Fibroblast of the conjunctiva (primary cell): ENCODE measurements at places on chromosomes 6 and 20.

GRCh38 chr6:93571346-93571745, 152.0 kb upstream of the EPHA7 start:
- no peak for DNase-seq

DNA sequence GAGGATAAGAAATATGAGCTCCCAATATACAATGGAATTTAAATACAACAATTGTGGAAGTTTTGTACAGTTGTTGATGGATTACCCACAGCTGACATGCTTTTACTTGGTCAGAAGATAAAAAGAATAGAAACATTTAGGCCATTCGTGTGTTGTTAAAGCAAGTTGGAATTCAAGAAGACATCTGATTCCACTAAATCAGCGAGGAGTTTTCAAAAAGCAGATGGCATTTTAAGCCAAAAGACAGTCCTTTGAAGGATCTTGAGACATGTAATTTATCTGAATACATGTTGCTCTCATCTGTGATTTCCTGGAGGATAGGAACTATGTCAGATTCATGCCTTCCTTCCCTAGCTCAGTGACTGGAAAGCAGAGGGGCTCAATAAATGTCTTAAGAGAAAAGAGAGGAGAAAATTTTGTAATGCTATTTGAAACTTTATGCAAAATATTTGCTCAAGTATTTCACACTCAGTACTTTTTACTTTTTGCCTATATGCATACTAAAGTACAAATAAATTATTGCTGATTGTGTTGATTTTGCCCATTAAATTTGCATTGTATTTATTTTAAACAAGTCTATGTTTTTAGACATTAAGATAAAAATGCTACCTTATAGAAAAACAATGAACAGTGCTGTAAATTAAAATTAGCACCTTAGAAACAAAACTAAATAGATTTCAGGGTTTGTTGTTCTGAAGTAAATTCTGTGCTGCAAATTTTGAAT, 733.8 kb upstream of the FLRT3 start:
- no peak for DNase-seq

DNA sequence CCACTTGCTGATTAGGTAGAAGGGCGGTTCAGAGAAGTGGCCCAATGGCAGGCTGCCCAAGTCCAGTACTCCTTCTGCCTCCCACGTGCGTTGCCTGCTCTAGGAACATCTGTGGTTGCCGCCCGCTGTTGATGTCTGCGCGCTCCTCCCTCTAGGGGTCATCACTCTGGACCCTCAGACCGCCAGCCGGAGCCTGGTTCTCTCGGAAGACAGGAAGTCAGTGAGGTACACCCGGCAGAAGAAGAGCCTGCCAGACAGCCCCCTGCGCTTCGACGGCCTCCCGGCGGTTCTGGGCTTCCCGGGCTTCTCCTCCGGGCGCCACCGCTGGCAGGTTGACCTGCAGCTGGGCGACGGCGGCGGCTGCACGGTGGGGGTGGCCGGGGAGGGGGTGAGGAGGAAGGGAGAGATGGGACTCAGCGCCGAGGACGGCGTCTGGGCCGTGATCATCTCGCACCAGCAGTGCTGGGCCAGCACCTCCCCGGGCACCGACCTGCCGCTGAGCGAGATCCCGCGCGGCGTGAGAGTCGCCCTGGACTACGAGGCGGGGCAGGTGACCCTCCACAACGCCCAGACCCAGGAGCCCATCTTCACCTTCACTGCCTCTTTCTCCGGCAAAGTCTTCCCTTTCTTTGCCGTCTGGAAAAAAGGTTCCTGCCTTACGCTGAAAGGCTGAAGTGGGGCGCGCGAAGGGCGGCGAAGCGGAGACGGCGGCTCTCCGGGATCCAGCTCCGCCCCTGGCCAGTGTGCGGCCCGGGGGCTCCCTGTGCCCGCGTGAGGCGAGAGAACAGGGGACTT, 8.5 kb downstream of the TRIM15 start:
- DNase-seq: no peak

- DNase-seq: no peak
These were observed 115.9 kb upstream of the BMP2 start for GRCh38 chr20:6651561-6651960.

DNA sequence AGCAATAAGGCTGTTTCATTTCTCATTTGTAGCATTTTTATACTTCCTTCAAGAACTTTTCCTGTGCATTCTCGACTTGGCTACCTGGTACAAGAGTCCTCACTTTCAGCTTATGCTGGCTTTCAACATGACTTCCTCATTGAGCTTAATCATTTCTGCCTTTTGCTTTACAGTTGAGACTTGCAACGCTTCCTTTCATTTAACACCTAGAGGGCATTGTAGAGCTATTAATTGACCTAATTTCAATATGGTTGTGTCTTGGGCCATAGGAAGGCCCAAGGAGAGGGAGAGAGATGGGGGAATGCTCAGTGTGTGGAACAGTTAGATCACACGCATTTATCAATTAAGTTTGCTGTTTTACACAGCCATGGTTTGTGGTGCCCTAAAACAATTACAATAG, 37.2 kb downstream of the SLC22A2 start:
- no peak for DNase-seq

GRCh38 chr20:38547288-38548085, 33.5 kb upstream of the ADIG start:
- no peak for DNase-seq

DNA sequence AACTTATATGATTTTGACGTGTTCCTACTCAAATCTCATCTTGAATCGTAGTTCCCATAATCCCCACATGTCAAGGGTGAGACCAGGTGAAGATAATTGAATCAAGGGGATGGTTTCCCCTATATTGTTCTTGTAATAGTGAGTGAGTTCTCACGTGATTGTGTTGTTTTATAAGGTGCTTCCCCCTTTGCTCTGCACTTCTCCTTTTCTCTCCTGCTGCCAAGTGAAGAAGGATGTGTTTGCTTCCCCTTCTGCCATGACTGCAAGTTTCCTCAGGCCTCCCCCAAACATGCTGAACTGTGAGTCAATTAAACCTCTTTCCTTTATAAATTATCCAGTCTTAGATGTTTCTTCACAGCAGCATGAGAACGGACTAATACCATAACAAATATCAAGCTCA, 83.2 kb downstream of the MANEA start:
- DNase-seq: no peak

DNA sequence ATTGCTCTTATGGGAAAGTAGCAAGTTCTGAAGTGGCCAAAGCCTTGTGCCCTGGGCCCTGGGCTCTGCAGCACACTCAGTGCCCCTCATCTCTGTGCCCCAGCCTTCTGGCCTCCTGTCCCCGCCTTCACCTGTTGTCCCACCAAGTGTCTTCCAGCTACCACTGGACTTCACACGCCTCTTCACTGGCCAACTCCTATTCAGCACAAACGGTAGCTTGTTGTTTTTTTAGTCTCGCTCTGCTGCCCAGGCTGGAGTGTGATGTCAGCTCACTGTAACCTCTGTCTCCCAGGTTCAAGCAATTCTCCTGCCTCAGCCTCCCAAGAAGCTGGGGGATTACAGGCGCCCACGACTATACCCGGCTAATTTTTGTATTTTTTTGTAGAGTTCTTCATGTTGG, 4.8 kb downstream of the CCHCR1 start:
- no peak for DNase-seq

DNA sequence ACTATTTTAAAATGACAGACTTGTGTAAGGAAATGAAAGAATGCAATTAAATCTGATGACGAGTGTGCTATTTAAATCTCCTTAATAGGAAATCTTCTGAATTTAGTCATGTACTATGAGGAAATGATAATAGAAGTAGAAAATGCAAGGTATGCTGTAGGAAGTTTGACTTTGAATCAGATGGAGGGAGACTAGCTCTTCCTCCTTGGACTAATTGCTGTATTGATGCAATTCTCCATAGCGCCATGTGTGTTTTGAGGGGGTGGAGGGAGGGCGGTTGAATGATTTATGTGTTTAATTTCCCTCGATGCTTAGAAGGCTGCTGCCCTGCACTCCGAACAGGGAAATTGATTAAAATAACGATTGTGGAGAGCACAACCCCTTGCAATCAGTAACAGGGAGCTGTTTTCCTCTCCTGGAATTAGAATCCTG, 214.4 kb upstream of the PRND start:
- DNase-seq: peak; percentile 26

GRCh38 chr6:45864651-45865050, 151.0 kb downstream of the CLIC5 start:
- DNase-seq: no peak

DNA sequence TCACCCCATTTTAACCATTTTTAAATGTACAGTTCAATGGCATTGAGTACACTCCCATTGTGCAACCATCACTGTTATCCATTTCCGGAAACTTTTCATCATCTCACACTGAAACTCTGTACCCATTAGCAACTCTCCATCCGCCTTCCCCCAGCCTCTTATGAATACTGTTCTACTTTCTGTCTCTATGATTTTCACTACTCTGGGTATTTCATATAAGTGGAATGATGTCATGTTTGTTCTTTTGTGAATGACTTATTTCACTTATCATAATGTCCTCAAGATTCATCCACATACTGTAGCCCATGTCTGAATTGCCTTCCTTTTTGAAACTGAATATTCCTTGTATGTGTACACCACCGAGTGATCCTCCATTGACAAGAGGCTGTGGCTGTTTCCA, 92.9 kb upstream of the TOX2 start:
- no peak for DNase-seq

DNA sequence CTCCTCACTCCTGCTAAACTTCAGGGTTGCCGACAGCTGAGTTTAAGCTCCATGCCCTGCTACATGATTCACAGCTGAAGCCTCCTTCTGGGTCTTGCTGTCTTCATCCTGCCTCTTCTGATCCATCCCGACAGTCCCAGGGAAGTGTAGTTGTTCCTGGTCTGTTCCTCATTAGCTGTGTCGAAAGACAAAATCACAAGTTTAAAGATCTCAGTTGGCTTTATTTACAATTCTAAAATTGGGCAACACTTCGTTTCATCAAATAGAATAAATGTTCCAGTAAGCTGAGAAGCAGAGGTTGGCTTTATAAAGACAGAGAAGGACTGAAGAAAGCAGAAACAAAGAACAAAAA, 4.1 kb upstream of the SLC2A10 start:
- peak; percentile 56 for DNase-seq

GRCh38 chr20:36860339-36860738, 15.6 kb upstream of the TLDC2 start:
- no peak for DNase-seq

GRCh38 chr6:7270320-7271204, 42.4 kb downstream of the SSR1 start:
- no peak for DNase-seq

- peak; percentile 14 for DNase-seq
These were observed 105.8 kb upstream of the NOX3 start for GRCh38 chr6:155561257-155561965.

GRCh38 chr20:44684047-44684967, 30.9 kb upstream of the CCN5 start:
- no peak for DNase-seq

DNA sequence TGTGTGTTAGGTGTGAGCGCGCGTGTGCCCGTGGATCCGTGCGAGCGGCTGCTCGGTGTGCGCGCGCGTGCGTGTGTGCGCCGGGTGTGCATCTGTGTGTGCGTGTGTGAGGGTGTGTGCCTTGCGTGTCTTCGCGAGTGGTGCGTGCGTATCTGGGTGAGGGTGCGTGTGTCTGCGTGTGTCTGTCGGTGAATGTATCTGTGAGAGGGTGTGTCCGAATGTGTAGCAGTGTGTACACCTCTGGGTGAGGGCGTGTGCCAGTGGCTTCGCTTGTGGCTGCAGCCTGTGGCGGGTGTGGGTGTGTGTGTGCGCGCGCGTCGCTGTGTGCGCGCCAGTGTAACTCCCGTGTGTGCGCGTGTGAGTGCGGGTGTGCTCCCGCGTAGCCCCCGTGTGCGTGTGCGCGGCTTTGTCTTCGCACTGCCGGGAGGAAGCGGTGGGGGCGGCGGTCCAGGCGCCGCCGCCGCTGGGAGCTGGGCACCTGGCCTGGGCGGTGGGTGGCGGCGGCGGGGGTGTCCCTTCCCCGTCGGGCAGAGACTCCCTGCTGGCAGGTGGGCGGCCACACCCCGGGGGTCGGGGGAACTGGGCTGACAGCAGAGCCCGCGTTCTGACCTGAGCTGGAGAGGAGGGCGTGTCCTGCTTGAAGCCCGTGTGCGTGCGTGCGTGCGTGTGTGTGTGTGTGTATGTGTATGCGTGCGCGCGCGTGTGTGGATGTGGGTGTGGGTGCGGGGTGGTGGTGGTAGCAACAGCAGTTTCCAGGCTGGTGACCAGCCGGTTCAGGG, 61.3 kb upstream of the EPB41L1 start:
- DNase-seq: no peak

DNA sequence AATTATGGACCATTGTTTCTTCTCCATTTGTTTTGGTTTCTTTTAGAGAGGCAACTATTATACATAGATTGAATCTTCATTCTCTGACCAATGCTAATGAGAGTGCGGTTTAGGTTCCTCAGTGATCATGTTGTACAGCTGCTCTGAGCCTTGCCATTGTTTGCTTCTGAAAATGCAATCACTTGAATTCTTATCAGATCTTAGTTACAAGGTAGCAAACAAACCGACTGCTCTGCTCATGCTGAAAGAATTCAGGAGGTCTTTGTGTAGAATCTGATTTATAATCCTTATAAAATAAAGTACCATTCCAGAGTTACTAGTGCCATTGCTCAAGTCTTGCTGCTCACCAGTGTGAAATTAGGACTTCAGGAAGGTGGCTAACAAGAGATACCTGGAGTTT, 569.1 kb upstream of the ID4 start:
- no peak for DNase-seq

DNA sequence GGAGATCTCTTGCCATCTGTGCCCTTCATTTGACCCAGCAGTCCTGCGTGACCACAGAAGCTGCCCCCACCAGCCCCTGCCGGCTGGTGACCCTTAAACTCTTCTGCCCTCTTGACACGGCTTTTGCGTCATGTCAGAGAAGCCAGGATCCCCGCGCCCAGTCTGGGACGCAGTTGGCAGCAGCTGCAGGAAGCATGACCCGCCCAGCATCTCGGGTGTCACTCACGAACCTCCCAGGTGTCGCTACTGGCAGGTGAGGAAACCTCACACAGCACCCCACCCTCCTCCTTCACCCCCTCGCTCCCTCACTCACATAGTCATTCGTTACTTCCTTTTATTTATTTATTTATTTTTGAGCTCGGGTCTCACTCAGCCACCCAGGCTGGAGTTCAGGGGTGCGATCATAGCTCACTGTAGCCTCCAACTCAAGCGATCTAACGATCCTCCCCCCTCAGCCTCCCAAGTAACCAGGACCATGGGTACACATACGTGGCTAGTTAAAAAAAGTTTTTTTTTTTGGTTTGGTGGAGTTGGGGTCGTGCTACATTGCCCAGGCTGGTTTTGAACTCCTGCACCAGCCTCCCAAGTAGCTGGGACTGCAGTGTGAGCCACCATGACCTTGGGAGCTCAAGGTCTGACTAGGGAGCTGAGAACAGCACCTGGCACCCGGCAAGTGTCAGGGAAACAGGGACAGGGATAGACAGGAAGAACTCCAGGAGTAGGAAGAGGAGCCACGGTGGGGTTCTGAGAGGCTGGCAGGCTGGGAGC, 14.1 kb upstream of the SPDEF start:
- no peak for DNase-seq

GRCh38 chr6:97947841-97948240, 664.8 kb upstream of the MMS22L start:
- DNase-seq: no peak

DNA sequence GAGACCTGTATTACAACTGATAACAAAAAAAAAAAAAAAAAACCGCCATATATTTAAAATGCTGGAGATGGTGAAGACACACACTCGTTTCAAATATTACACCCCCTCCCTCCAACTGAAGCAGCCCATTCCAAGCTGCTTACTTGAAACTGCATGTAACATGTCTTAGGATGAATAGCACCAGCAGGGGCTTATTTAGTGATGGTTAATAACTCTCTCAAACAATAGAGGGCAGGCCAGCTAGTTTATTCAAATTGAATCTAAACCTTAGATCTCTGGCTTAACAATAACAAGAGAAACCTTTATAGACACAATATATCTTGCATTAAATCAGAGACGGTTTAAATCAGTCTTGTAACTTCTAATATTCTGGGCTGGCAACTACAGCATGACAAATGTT, 9.3 kb upstream of the JPH2 start:
- no peak for DNase-seq
